Camera-type eye (tissue), 1 donor: ENCODE measurements at places on chromosomes 7 and 10. TPM values are rescaled to one million over a fixed set of nuclear protein-coding genes. Genes with fewer than 3 reads are reported as not detected.

MMD2 gene
- total RNA-seq, result 5.7 TPM

EN2 gene
- total RNA-seq, result 0.11 TPM

NPVF gene
- total RNA-seq, result 18.7 TPM

AUTS2 gene
- total RNA-seq, result 147 TPM

FOXK1 gene
- 34.0 TPM for total RNA-seq

LRRC4 gene
- 4.6 TPM for total RNA-seq

KCP gene
- 1.9 TPM for total RNA-seq

MBLAC1 gene
- 3.1 TPM for total RNA-seq

RP9 gene
- 14.3 TPM for total RNA-seq

ZNF727 gene
- total RNA-seq, result 0.66 TPM

FAM24B gene
- 5.3 TPM for total RNA-seq

WDFY4 gene
- 3.5 TPM for total RNA-seq

OPN1SW gene
- 35.2 TPM for total RNA-seq

MAP3K8 gene
- 12.0 TPM for total RNA-seq

TMEM106B gene
- total RNA-seq, result 105 TPM

FFAR4 gene
- total RNA-seq, result not detected

ZPBP gene
- total RNA-seq, result 5.7 TPM

PLXNA4 gene
- 17.5 TPM for total RNA-seq

PRR15 gene
- total RNA-seq, result not detected

ARHGEF5 gene
- total RNA-seq, result 6.9 TPM

ACBD7 gene
- 9.8 TPM for total RNA-seq

TLL2 gene
- 1.5 TPM for total RNA-seq

ANKRD30A gene
- total RNA-seq, result not detected

RHOBTB1 gene
- 41.4 TPM for total RNA-seq

SHTN1 gene
- total RNA-seq, result 19.4 TPM

RELN gene
- 144 TPM for total RNA-seq

IDI1 gene
- 72.8 TPM for total RNA-seq

EPO gene
- not detected for total RNA-seq

EGFR gene
- 44.1 TPM for total RNA-seq

NRCAM gene
- 171 TPM for total RNA-seq

LRRD1 gene
- 0.44 TPM for total RNA-seq

CPA1 gene
- 0.66 TPM for total RNA-seq

GIMAP5 gene
- 14.8 TPM for total RNA-seq

CASP7 gene
- 17.9 TPM for total RNA-seq

IRF5 gene
- total RNA-seq, result 2.3 TPM

GSAP gene
- 17.0 TPM for total RNA-seq

CAMK1D gene
- 22.9 TPM for total RNA-seq

AGAP6 gene
- 8.5 TPM for total RNA-seq

CUX1 gene
- 115 TPM for total RNA-seq

AFAP1L2 gene
- 19.6 TPM for total RNA-seq

MMP21 gene
- total RNA-seq, result 1.2 TPM

SKIDA1 gene
- total RNA-seq, result 11.4 TPM

CYP3A4 gene
- total RNA-seq, result not detected

ABCB1 gene
- 8.0 TPM for total RNA-seq

GRB10 gene
- total RNA-seq, result 70.8 TPM

PARP12 gene
- total RNA-seq, result 19.5 TPM

CUBN gene
- 14.3 TPM for total RNA-seq

GIMAP8 gene
- total RNA-seq, result 7.5 TPM

APBB1IP gene
- total RNA-seq, result 2.9 TPM

RASA4B gene
- total RNA-seq, result 42.7 TPM

PRPS1L1 gene
- total RNA-seq, result not detected

SP4 gene
- 60.0 TPM for total RNA-seq

TMEM236 gene
- 0.44 TPM for total RNA-seq

PRSS37 gene
- total RNA-seq, result not detected

NEURL1 gene
- 16.8 TPM for total RNA-seq
